ENCODE measurements at places on chromosomes 4 and X. TPM values are rescaled to one million over a fixed set of nuclear protein-coding genes. Genes with fewer than 3 reads are reported as not detected.

Gene MAGEA3
- total RNA-seq, result not detected

Gene LPAR4
- total RNA-seq, result 4.7 TPM

Gene IQSEC2
- 28.2 TPM for total RNA-seq

Gene CLNK
- not detected for total RNA-seq

Gene HSFX4
- not detected for total RNA-seq

Gene CLCN4
- 5.0 TPM for total RNA-seq

Gene MGAT4D
- not detected for total RNA-seq

Gene SPARCL1
- not detected for total RNA-seq

Gene AVPR2
- total RNA-seq, result not detected

Gene NXF3
- not detected for total RNA-seq

Gene FOXP3
- total RNA-seq, result not detected

Gene SLC38A5
- total RNA-seq, result 34.4 TPM

Gene HGFAC
- not detected for total RNA-seq

Gene ASMT
- total RNA-seq, result 0.12 TPM

Gene CFAP99
- not detected for total RNA-seq

Gene SATL1
- not detected for total RNA-seq

Gene CT45A5
- not detected for total RNA-seq

Gene CDKL2
- 5.7 TPM for total RNA-seq

Gene PAGE1
- not detected for total RNA-seq

Gene FHIP1A
- total RNA-seq, result 0.85 TPM

Gene ADAMTS3
- 4.5 TPM for total RNA-seq

Gene MGST2
- 3.2 TPM for total RNA-seq

Gene PAGE5
- not detected for total RNA-seq

Gene GLRB
- 9.4 TPM for total RNA-seq

Gene PQBP1
- total RNA-seq, result 50.9 TPM

Gene USP26
- total RNA-seq, result not detected

Gene ABLIM2
- 0.12 TPM for total RNA-seq

All from hair follicle dermal papilla cell (primary cell).